CD4-positive, alpha-beta T cell treated with Interleukin-4 for 4 hours (primary cell): ENCODE measurements at places on chromosomes 12 and 14.

GRCh38 chr12:113242026-113242418, 20.8 kb downstream of the TPCN1 start:
- DNase-seq = no peak

DNA sequence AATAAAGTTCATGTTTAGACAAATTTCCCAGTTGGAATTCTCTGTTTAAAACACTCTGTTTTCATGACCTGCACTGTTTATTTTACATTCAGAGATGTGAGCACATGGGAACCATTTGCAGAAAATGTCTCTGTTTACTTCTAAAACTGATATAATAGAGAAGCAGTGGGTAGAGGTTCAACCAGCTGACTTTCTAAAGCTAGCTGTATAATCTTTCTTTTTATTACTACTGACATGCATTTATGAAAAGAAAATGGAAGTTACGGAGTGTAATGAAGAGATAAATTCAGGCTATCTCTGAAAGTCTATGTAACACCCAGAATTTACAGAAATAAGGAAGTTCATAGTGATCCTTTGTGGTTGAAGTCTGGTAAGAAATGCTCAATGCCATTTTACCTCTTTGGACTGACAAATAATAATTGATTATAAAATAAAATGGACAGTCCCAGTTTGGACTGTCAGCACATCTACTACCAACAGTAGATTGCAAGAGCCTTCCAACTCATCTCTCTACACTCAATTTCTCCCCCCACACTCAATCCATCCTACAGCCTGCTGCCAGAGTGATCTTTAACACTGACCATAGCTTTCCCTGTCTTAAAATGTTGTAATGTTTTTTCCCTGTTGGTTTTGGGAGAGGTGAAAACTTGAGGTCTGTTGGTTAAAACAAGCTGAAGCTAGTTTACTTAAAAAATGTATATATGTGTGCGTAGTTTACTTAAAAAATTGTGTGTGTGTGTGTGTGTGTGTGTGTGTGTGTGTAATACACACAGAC, 137.4 kb downstream of the AEBP2 start:
- DNase-seq = no peak

DNA sequence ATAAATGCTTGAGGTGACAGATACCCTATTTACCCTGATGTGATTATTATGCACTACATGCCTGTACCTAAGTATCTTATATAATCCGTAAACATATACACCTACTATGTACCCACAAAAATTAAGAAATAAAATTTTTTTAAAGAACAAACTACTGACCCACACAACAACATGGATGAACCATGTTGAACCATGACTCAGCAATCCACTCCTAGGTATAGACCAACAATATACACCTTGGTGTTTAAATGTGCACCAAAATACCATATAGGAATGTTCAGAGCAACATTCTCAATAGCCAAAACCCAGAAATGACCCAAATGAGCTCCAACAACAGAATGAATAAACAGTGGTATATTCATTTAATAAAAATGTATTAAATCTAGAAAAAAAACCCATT, 245.1 kb downstream of the GXYLT1 start:
- no peak for DNase-seq

DNA sequence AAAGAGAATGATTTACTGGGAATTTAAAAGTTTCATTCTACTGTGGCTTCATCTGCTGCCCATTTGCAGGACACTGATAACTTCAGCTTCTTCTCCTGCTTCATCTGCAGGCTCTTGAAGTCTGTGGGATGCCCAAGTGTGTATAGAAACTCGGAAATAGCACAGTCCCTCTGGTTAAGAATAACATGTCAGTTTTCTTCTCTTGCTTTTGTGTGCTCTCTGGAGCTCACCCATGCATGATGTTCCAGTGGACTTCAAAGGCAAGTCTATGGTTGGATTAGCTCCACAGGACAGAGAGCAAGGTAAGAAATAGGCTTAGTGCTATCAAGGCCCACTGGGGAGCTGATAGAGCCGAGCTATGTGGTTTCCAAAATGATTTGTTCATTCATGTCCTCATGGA, 13.7 kb downstream of the RMST start:
- no peak for DNase-seq

GRCh38 chr14:92848887-92849286, 54.8 kb downstream of the GOLGA5 start:
- no peak for DNase-seq

GRCh38 chr12:114425031-114425626, 19.2 kb upstream of the TBX5 start:
- DNase-seq = no peak

DNA sequence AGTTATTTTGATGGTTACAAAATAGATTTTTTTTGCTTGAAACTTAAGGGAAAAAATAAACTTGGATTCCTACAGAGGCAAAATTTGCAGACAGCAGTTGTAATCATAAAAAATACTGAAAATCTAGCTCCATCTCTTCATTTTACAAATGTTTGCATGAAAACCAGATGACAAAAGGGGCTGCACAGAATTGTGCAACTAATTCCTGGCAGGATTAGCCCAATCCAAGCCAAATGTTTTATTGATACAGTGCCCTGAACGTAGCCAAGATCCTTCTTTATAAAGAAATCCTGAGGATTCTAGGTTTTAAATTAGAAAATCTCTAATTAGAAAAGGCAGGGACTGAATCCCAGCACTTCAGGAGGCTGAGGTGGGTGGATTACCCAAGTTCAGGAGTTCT, 356.4 kb upstream of the SEL1L start:
- DNase-seq = no peak
